ENCODE measurements at places on chromosomes 5 and 9.

DNA sequence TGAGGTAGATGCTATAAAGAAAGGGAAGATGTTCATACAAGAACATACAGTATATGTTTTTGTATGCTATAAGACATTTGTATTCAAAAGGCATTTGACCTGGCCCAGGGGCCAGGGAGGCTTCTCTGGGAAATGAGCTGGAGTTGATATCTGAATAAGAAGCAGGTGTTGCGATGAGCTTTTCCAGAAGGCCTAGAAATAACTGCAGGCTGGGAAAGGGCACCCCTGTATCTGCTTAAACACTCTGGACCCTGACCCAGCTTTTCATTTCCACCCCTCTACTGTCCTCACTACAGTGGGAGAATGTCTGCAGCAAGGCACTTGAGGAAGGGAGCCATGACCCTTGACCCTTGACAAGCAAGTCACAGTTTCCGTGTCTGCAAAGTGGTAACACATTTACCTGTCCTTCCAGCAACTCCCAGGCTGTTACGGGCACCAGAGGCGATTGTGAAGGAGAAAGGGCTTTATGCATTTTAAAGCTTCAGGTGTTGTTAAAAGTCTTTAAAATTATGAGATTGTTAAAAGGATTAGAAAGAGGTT is 88.2 kb upstream of the PANK3 start:
- no peak for DNase-seq

GRCh38 chr9:90842996-90843395 is 41.4 kb downstream of the SYK start:
- DNase-seq: no peak

DNA sequence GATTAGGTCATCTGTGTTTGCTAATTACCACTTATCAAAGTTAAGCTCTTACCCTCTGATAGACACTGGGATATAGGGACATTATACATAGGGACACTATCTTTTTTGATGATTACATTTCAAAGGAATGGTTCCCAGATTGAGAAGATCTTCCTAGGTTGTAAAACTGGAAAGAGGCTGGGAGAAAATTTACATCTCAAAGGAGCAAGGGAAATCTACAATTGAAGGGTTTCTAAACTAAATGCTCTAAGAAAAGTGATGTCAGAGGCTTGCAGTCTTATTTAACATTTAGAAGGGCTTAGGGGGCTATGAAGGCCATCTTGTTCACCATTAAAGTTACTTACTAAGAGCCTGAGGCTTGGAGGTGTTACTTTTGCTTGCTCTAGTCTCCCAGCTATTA is 242.8 kb downstream of the PRR16 start:
- no peak for DNase-seq

DNA sequence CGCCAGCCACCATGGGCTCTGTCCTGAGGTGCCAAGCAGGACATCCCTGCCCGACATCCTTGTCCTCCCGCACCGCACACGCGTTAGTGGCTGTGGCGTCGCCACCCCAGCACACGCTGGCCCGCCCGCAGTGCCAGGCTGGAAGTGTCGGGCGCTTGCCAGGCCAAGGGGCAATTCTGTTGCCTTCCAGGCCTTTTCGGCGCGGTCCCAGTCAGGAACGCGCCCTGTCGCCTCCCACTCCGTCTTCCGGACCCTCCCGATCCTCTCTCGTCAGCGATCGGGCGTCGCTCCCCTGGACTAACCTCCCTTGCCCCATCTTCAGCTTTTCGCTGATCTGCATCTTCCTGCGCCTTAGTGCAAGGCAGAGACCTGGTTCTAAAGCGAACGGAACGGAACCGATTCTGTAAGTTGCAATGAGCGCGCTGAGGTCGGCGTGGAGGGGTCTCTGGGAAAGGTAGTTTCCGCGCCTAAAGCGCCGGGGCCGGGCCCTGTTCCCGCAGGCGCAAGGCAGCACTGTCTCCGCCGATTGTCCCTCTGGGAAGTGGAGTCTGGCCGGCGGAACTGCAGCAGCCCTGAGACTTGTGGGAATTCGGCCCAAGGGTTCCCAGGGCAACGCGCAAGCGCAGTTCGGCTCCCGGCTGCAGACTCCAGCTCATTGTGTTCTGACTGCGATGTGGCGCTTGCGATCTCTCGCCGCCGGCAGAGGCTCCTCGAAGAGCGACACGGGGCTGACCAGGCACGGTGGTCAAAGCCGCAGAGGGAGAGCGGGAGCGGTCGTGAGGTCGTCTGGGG is at the start of gene ZNF454:
ZNF454 (plus strand) TSS at position 630 of the 792 bp plus-strand sequence. CDS start 1,594 bp downstream, outside the sequence.
- DNase-seq: no peak

GRCh38 chr5:58983526-58984452 is 400.9 kb downstream of the RAB3C start:
- no peak for DNase-seq

GRCh38 chr5:27701931-27702903 is 663.8 kb upstream of the CDH9 start:
- no peak for DNase-seq

DNA sequence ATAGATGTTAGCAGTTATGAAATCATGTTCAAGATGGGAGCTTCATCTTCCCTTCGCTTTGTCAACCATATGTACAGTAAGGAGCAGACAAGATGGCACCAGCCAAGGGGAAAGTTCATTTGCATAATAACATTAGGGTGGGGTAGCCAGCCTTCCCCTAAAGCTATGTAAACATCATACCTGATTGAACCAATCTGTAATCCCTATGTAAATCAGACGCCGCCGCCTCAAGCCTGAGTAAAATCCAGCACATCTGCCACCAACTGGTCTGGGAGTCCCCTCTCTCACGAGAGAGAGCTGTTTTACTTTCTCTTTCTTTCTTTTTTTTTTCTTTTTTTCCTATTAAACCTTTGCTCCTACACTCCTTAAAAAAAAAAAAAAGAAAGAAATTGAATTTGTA is 30.8 kb upstream of the REEP2 start:
- peak; percentile 43 for DNase-seq

- DNase-seq: no peak
Measured at GRCh38 chr9:126295082-126295477, 31.5 kb upstream of the MVB12B start.

GRCh38 chr5:37801521-37801920 is 38.3 kb downstream of the GDNF start:
- no peak for DNase-seq

DNA sequence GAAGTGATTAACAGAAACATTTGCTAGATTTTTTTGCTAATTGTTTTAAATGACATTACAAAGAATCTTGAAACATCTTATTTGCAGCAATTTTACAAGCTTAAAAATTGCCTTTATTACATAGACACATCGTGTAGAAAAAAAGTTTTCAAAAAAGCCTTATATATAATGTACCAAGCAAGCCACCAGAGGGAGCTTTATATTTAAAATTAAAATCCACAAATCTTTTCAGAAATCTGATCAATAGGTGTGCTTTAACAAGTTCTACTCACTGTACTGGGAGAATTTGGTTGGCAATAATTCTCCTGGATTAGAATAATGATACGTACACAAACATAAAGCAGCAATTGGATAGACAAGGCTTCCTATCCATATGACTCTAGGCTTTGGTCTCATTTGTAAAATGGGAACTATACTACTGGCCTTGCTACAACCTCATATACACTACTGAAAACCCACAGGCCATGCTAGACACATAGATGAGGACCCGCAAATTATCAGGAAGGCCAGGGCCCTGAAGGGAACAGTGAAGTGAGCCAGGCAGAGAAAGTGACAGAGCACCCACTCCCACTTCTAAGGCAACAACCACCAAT is 4.8 kb downstream of the PSMB7 start:
- DNase-seq: no peak

GRCh38 chr5:163385271-163385670 is 52.1 kb upstream of the CCNG1 start:
- no peak for DNase-seq

- no peak for DNase-seq
Measured at GRCh38 chr5:11973469-11973868, 69.2 kb upstream of the CTNND2 start.

DNA sequence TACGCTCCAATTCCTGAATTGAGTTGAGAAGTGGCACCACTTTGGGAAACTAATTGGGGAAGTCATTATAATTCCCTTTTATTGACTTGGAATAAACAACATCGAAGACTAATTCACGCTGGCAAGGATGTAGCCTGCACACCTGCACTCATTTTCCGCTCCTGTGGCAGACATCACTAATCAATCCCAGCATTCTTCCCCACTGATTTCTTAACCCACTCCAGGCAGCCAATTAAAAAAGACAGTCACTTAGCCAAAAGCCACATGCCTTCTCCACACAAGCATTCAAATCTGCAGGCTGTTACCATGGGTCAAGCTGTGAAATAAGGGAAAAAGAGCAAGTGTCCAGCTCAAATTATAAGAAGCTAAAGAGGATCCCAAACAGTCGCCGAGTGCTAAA is 68.2 kb upstream of the HRH2 start:
- no peak for DNase-seq

DNA sequence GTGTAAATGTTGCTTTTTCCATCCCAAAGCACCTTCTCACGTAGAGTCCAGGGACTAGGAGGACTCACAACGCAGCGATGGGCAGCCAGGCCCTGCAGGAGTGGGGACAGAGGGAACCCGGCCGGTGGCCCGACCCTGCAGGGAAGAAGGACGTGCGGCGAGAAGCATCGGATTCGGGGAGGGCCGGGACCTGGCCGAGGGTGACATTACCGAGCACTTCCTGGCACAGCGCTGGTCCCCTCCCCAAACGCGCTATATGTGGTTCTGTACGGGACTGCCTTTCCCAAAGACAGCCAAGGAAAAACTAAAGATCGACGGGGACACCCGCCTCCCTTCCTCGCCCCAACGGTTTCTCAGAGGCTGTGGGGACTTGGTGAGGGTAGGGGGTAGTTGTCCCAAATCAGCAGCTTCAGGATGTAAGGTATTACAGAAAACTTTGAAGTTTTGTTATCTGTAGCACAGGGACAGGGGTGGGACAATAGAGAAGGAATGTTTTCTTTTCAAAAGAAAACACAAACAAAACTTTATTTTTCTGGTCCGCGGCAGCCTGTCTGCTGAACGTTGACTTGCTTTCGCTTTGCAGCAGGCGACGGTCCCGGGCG is 887 bp upstream of the MAP3K1 start:
- no peak for DNase-seq

GRCh38 chr9:26483991-26484390 is 408.6 kb downstream of the CAAP1 start:
- no peak for DNase-seq

DNA sequence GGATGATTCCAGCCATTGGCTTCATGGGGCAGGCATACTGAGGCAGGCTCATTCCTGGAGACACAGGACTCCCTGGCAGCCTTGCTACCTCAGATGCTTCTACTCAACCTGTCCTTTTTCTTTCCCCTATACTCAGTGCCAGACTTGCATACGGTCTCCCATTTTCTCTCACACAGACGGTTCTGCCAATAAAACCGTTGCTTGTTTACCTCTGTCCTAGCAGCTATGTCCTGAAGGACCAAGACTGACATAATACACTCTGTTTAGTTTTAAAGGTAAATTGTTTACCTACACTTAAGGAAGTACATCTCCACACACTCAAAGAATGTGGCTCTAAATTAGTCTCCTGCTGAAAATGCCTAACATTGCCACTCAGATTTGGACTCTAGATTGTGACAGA is 151.0 kb upstream of the RFX3 start:
- no peak for DNase-seq

GRCh38 chr9:76717613-76718012 is 46.6 kb upstream of the PCA3 start:
- DNase-seq: no peak

DNA sequence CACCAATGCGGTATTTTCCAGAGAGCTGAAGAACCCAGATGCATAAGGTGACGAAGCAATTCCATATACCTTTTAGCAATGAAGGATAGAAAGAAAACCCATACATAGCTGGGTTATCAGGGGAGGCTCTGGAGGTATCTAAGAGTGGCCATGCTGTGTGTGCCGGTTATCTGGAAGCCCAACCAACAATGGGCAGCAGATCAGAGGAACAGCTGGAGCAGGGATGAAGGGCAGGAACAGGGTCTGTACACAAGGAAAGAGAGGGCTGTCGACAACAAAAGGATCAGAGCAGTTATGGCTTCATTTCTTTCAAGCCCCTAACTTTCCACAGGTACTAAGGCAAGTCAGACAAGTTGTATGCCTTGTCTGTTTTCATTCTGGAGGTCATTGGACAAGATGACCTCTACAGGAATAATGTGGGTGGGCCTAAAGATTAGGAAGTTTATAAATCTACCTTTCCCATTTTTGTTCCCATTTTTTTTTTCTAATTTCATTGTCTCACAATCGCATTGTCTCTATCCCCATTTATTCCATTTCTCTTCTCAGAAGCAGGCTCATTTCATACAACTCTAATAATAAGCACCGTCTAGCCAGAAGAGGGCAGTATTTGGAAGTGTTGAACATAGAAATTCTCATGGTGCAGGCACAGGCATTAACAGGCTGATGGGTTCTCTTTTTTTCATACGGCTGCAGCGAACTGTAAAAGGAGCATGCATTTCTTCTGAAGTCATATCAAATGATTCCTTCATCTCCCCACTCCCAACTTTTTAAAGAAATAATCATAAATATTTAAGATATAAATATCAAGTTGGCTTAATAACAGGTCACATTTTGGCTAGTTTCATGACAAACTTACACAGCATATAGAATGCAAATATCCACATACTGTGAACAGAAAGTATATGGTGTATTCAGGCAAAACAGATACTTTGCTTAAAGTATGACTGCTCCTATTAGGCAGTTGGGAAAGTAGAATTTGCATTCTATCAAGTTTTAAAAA is 63.5 kb downstream of the ZNF474 start:
- DNase-seq: peak; percentile 25

DNA sequence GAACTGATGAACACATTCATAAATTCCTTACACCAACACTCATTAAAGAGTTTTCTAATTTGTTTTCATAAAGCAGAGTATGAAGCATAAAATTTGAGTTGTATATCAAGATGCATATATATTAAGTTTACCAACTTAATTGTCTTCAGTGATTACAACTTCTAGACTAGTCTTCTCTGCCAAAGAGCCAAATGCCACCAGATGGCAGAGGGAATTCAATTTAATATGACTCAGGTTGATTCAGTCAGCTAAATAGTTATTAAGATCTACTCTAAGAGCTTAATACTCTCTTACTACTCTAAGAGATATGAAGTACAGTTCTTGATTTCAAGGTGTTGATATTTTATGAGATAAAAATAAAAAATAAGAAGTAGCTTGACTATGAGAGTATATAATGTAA is 53.4 kb downstream of the CDH10 start:
- DNase-seq: no peak

DNA sequence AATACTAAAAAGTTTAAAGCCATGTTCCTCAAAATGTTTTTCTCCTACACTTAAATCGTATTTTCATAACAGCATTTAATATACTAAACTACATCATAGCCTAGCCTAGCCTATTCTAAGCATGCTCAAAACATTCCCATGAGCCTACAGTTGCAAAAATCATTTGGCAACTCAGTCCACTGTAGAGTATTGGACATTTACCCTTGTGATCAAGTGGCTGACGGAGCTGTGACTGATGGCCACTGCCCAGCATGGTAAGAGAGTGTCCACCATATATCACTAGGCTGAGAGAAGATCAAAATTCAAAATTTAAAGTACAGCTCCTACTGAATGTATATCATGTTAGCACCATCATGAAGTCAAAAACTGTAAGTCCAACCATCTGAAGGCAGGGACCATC is 30.9 kb downstream of the SEMA5A start:
- DNase-seq: no peak
